AG04449 (cell line): ENCODE measurements at places on chromosomes 3 and 15.

DNA sequence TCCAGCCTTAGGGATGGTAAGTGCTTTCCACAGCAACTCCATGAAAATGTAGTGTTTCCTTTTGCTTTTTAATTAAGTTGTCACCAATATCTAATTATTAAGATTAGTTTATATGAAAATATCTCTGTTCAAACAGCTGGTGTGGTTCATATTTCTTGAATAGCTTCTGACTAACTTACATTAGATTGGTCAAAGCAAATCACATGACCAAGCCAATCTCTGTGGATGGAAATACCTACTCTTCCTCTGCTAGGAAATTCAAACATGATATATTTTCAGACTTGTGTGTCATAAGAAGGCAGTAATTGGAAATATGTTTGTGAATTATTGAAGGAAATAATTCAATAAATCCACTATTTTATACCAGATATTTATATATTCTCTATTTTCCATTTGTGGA lies 54.6 kb upstream of the CADM2 start:
- DNase-seq: no peak

GRCh38 chr3:69204315-69204957 lies 82.0 kb upstream of the LMOD3 start:
- DNase-seq: no peak

DNA sequence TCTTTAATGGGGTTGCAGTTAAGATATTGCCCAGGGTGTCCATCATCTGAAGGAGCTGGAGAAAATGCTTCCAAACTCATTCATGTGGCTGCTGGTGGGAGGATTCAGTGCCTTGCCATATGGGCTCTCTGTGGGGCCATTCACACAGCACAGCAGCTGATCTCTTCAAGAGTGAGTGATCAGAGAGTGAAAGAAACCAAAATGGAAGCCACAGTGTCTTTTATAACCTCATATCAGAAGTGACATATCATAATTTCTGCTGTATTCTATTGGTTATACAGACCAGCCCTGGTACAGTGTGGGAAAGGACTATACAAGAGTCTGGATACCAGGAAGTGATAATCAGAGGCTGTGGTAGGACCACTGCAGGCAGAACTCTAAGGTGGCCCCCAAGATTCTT lies 33.6 kb downstream of the HHLA2 start:
- no peak for DNase-seq

- no peak for DNase-seq
These were observed 189.6 kb upstream of the THBS1 start for GRCh38 chr15:39391230-39391629.

GRCh38 chr3:197345390-197345789 lies 47.0 kb upstream of the DLG1 start:
- no peak for DNase-seq

- DNase-seq: no peak
These were observed 16.1 kb downstream of the ALS2CL start for GRCh38 chr3:46677411-46677726.

DNA sequence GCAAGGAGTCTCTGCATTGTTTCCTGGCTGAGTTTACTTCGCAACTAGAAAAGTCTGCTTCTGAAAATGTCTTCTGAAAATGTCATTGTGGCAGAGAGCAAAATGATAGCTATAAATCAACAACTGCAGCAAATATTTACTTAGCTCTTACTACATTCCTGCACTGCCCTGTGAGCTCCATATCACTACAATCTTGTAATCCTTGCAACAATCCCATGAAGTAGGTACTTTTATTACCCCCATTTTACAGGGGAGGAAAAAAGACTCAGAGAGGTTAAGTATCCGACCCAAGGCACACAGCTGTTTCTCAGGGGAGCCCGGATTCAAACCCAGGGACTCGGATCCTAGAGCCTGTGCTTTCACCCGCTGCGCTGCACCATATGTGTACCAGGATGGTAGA lies 34.2 kb upstream of the SPTBN5 start:
- no peak for DNase-seq

GRCh38 chr3:49841126-49841696 lies 15.2 kb downstream of the TRAIP start:
- DNase-seq: no peak

GRCh38 chr15:74243431-74243830 lies 7.3 kb downstream of the CCDC33 start:
- no peak for DNase-seq

GRCh38 chr3:183313764-183314163 lies 60.7 kb downstream of the B3GNT5 start:
- no peak for DNase-seq

DNA sequence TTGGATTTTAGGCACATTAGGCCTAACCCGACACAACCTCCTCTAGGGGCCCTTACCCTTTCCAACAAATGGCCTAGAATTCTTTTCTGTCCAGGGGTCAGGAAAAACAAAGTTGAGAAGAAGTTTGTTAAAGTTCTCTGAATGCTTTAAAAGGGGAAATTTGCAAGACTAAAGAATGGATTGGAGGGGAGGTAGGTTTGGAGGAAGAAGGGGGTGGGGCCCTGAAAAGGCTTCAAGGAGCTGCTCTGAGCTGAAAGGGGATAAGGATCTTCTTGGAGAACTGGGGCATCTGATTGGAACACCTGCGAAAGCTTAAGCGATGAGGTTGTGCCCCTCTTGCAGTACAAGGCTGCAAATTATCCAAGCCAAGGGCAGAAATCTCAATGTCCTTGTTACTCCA lies 3.9 kb upstream of the SENP2 start:
- DNase-seq: no peak

- no peak for DNase-seq
These were observed 88.9 kb downstream of the FRMD4B start for GRCh38 chr3:69296995-69297394.

GRCh38 chr3:2096216-2096615 lies 2.5 kb upstream of the CNTN4 start:
- DNase-seq: no peak

GRCh38 chr15:30999729-31000128 lies 8.3 kb upstream of the MTMR10 start:
- DNase-seq: no peak

DNA sequence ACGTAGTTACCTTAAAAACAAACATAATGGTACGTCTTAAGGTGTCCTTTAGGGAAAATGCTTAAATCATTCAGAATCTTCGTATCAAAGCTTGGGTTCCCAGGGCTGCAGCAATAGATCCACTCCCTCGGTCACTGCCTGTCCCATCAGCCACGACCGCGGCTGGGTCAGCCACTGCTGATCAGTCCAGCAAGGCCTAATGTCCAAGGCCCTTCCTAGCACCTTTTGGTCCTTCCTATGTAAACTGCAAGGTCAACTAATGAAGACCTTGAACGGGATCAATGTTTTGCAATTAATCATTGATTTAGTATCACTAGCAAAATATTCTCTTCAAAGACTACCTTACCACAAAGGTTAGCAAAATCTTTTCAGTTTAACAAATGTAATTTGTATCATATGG lies 122.2 kb upstream of the IGF1R start:
- DNase-seq: no peak

DNA sequence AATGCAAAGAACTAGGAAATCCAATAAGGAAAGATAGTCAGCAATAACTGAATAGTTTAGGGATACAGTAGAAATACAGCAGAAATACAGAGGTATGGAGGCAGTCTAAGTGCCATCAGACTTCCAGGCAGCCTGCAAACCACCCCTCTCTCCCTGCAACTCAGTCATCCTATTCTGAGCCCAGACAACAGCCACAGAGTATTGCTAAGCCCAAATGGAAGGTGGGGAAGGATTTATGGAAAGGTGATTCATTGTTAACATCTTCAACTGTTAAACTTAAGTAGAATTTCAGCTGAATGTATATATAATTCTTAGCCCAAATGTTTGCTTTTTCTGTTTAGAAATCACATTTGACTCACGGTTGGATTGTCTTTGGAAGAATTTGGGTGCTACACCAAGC lies 300.4 kb downstream of the RBMS3 start:
- no peak for DNase-seq

GRCh38 chr3:36800533-36801116 lies 36.3 kb upstream of the DCLK3 start:
- DNase-seq: no peak

DNA sequence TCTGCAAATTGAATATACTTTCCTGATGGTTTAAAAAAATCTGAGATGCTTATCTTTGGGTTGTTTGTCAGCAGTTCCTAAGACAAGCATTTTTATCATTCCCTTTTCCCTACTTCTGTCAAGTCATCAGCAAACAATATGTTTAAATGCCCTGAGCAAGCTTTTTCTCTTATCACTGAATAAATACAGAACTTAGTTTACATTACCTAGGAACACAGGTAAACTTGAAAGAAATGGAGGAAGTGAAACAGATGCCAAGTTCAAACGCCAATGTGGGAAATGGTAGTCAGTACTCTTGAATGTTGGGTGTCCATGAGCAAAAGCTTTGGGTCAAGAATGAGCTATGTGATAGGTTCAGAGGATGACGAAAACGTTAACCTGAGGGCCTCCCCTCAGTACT lies 17.2 kb upstream of the TCAIM start:
- no peak for DNase-seq

- DNase-seq: no peak
These were observed 6.4 kb upstream of the ADAM10 start for GRCh38 chr15:58755956-58756355.

DNA sequence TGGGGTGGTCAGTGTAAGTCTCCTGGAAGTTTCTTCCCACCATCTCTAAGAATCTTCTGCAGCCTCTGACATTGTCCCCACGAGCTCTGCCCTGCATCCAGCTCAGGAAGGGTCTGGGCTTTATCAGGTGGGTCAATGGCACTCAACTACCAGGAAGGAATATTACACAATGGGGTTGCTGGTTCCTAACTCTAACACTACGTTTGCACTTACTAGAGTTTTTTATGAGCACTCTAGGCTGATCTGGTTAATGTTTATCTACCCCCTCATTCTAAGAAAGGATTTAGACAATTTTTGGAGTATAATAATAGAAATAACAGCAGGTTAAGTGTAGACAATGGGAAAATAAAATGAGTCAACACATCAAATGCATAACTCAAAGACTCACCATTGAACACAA lies 411.1 kb upstream of the RGMA start:
- no peak for DNase-seq

GRCh38 chr15:85019815-85020590 lies 38.3 kb downstream of the PDE8A start:
- no peak for DNase-seq

- no peak for DNase-seq
These were observed 36.9 kb downstream of the MRPS11 start for GRCh38 chr15:88504445-88504844.

DNA sequence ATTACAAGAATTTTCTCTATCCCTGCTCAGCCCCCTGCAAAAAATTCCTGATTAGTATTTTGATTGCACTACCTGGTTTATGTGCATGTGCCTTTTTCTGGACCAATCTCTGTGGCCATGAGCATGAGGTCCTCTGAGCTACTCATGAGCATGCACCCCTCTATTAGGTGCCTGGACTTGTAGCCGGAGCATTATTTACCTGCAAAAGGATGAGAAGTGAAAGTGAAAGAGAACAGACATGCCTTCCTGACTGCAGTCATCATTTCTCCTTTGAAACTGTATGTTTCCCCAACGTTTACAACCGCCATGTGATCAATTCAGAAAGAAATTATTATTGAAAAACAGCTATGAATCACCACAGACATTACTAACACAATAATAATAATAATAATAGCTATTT lies 1008.8 kb downstream of the ROBO2 start:
- no peak for DNase-seq

- DNase-seq: no peak
These were observed 1501.6 kb downstream of the OTOL1 start for GRCh38 chr3:162998205-162998604.

DNA sequence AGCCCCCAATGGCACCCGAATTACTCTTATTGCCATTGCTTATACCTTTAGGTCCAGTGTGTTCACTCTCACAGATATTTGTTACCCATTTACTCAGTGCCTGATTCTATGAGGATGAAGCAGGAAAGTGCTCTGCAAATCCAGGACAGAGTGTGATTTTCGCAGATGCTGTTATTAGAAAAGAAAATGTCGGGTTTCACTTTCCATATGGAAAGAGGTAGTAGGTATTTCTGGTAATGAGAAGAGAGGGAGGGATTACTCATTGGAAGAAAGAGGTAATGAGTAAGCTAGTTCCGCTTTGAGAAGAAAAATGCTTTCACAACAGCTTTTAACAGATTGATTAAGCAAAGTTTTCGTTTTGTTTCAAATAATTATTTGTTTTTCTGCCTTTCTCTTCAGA lies 336.3 kb upstream of the CFAP20DC start:
- no peak for DNase-seq

DNA sequence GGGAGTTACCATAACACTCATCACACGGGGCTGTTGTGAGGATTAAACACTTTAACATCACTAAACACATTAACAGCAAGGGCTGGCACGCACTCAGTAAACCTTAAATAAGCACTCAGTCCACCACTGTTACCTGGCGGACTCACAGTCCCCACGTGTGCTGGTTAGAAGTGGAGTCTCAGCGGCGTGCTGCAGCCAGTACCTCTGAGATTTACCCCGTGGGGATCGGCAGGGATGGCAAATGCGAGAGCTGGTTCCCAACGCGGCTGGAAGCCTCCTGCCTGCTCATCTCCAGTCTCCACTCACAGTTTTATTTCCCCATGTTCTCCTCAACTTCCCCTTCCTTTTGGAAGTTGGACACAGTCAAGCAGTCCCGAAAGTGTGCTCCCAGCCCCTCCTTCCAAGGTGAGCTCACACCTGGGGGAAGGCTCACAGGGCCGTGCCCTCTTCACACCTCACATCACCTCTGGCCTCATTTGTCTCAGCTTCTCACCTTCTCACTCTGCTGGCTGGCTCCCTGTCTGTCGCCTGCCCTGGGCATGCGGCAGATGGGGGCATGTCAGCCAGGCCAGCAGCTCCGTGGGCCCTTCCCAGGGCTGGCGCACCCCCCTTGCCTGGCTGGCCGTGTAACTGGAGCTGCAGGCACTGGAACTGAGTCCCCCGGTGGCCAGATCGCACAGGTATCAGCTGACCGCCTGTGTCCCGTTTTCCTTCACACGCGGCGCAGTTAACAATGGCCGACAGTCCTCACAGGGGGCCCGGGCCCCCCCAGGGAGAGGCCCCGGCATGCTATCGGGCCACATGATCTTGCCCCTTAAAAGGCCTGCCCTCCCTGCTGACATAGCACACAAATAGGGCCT lies 87.1 kb downstream of the WNT7A start:
- DNase-seq: no peak

DNA sequence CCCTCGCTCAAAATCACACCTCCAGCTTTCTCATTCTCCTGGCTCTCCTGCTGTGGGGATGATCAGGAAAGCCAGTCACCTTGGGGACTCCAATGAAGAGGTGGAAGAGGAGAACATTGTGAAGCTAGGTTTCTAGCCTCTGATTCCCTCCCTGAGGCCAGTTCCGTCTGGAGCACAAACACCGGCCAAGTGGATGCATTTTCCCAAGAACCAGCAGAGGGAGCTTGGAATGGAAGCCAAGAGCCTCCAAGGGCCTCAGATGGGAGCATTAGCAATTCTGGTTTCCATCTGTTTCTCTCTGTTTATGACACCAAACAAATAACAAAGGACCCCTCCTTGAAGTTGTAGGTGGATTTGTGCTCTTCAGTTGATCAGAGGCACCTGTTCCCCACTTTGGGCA lies 40.6 kb upstream of the NMNAT3 start:
- DNase-seq: no peak
